ENCODE measurements at places on chromosomes 3 and 15.

DNA sequence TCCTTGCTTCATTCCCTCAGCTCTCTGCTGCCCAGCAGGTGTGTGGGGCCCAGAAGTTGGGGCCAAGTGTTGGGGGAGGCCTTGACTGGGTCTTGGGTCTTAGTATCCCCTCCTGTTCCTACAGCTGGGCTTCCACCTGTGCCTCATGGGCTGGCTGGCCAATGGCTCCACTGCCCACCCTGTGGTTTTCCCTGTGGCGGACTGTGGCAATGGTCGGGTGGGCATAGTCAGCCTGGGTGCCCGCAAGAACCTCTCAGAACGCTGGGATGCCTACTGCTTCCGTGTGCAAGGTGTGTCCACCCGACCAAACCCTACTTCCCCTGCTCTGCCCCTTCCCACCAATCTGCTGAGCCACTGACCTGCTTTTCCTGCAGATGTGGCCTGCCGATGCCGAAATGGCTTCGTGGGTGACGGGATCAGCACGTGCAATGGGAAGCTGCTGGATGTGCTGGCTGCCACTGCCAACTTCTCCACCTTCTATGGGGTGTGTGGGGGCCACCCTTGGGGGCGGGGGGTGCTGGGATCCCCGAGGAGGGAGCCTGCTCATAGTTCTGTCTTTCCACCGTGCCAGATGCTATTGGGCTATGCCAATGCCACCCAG is 10.9 kb downstream of the NT5DC2 start:
- no peak for DNase-seq

DNA sequence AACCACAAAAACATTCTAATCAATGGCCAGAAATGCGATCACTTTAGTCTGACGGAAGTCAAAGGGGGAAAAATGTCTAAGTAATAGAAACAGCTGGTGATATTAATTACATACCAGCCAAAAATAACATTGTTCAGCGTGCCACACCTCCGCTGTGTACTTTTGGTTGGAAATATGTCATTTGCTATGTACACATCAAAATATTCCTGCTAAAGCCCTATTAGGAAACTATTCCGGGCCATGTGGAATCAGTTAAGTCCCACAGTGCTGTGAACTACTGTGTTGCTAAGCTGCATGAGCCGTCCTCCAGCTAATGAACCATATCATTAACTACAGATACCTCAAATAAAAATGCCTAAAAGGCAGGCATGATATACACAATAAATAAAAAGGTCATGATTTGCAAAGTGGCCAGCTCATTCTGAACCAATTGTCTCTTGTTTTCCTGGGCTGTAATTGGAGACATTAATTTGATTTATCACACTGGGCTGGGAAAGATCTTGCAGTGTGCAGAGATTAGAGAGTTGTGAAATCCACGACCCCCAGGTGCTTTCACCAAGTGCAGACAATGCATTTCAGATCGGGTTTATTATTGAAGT is 200.5 kb upstream of the LRTM1 start:
- DNase-seq, result no peak

DNA sequence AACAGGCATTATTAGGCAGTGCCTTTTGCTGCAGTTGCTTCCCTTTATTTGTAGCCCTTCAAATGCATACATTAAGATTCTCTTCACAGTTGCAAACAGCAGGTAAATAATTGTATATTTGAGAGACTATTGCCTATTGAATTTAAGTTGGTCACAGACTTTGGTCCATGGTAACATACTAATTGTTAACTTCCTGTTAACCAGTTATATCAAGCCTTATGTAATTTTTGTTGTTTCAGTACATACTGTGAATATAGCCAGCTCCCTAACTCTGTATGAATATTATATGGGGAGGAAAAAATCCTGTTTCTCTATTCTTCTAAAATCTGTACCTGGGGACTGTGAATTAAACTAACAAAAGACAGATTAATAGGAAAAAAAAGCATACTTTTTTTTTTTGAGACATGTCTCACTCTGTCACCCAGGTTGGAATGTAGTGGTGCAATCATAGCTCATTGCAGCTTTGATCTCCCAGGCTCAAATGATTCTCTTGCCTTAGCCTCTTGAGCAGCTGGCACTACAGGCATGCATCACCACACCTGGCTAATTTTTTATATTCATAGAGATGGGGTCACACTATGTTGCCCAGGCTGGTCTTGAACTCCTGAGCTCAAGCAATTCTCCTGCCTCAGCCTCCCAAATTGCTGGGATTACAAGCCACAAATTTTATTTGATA is 53.2 kb downstream of the CHL1 start:
- DNase-seq, result no peak

DNA sequence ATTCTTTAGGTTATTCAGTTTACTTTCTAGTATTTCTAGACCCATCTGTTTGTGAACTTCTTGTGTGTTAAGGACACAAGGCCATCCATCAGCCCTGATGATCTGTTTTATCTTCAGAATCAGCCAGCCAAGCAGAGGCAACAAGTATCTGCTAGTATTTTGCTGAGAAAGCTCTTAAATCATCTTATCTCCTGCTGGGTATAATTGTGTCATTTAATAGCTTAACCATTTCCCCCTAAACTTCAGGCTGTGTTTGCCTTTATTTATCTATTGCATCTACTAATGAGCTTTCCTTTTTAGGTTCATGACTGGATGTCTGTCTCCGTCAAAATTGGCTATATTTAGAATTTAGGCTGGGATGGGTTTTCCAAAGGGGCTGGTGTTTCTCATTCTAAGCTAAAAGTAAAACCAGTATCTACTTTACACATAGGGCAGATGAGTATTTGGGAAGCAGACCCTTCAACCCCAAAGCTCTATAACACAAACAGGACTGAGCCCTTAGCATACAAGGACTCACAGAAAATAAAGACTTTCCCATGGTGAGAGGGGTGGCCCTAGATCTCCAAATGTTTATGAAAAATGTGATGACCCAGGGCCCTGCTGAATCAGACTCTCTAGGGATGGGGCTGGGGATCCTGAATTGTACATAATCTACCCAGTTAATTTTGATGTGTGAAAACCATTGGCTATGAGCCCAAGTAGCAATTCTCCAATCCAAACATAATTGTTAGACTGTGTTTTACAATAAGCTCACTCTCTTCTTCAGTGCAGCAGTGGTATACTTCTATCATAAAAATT is 65.3 kb upstream of the PSMD6 start:
- peak; percentile 77 for DNase-seq

DNA sequence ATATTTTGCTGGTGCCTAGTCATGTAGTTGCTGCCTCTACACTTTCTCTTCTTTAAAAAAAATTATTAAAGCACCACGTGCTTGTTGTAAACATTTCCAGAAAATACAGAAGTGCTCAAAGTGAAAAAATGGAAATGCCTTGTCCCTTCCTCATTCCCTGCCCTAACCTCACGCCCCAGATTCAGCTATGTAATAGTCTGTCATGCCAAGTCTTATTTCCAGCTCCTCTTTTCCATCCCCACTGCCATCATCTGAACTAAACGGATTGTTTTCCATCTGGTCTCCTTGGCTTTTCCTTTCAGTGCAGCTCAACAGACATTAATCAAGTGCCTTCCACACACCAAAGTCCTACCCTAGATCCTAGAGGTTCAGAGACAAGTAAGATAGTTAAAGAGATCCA is 15.5 kb downstream of the ZNF774 start:
- no peak for DNase-seq

GRCh38 chr3:160739079-160739478 is 17.0 kb upstream of the PPM1L start:
- no peak for DNase-seq

- no peak for DNase-seq
These were observed 72.6 kb downstream of the REC114 start for GRCh38 chr15:73515527-73515926.

GRCh38 chr3:181630853-181631252 is 80.9 kb upstream of the SOX2 start:
- no peak for DNase-seq

- peak; percentile 36 for DNase-seq
These were observed 213.6 kb downstream of the GAP43 start for GRCh38 chr3:115836944-115837343.

GRCh38 chr3:182913889-182914288 is 66.4 kb downstream of the DCUN1D1 start:
- DNase-seq, result no peak

- no peak for DNase-seq
These were observed 225.6 kb downstream of the TIGIT start for GRCh38 chr3:114519415-114519814.

- DNase-seq, result no peak
These were observed 391.9 kb upstream of the TBL1XR1 start for GRCh38 chr3:177589041-177589650.

DNA sequence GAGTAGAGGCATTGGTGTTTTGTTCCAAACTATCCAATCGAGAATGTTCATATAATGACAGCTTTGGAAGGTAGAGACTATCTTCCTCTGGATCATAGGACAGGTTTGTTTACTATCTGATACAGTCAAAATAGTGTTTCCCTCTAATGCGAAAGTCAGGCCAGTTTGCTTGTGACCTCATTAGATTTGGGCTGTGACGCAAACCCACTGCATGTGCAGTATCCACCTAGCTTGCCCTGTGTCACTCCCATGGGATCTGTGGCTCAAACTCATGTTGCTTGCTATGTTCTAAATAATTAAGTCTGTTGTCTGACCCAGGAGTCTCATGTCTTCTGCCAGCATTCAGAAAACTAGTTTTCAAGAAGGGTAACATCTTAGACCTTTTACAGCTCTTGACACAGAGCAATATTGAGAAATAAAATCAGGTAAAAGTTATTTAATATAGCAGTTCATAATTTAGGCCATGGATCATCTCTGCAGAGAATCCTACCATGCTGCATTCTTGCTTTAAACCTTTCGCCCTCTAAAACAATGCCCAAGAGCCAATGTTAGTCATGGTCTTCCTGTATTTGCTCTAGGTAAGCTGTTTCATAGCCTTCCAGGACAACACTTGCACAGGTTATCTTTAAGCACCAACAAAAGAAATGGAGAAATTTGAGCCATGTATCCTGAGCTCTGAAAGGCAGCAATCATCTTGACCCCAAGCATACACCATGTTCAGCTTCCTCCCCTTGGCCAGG is 26.4 kb downstream of the NIT2 start:
- no peak for DNase-seq

DNA sequence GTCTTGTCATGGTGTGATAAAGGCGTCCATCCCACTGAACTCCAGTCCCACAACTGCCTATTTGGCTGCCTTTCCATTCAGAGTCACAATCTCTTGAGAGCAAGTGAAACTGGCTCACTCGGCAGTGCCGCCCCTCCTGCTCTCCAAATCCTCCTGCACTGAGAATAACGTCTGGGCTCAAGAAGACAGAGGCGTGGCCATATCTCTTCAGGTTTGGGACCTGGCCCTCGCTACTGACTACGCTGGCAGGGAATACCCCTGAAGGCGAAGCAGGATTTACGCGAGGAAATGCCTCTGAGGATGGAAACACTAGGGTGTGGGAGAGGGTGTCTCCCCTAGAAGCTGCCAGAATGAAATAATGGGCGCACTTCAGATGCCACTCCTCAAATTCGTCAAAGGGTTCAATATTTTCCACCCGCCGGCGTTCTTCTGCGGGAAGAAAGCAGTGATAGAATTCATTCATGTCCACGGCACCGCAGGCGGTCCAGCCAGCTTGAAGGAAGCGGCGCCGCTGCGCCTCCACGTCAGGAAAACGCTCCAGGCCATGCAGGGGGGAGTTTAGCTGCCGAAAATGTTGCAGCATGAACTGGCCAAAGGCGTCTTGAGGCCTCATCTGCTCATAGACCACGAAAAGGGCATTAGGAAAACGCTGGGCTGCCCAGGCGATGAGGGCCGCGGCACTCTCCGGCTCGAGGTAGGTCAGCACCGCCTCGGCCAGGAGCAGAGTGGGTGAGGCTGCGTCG is 985 bp downstream of the LCMT2 start:
- DNase-seq, result no peak

GRCh38 chr15:80923668-80924067 is 66.0 kb downstream of the MESD start:
- DNase-seq, result peak; percentile 52

- no peak for DNase-seq
These were observed 725.2 kb upstream of the GOLIM4 start for GRCh38 chr3:168820810-168821415.

DNA sequence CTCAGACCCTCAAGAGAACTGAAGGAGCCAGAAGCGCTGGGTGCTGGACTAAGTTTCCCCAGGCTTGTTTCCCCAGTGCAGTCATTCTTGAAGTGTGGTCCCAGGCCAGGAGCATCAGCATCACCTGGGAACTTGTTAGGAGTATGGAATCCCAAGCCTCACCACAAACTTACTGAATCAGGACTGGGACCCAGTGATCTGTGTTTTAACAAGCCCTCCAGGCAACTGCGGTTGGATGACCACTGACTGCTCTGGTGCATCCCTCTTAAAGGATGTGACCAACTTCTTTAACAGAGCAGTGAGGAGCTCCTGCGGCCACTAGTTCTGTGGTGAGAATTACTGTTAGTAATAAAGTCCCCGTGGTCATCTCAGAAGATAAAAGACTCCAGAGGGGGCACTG is 62.4 kb upstream of the DAZL start:
- peak; percentile 5 for DNase-seq

DNA sequence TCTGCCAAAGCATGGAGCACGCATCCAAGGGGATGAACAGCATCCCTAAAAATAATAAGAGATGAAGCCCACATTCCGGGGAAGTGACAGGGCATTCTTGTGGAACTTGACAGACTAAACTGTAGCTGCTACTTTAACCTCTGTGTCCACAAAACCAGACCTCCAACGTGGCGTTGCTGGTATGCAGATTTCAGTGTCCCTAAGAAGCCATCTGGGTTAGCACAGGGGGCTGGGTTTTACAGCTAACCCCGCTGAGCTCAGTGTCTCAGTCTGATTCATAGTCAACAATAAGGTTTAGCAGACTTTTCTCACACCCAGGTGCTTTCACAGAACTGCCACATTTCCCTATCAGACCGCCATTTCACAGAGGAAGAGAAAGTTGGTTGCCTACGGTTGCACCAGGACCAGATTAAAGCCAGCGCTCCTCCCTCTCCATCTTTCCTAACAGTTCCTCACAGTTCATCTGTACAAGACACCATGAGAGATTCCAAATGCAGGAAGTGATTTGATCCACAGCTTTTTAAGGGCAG is 61.6 kb upstream of the CTDSPL start:
- DNase-seq, result no peak

Data from RCC 7860 (cell line).